Bronchus fibroblast of lung (primary cell): ENCODE measurements at places on chromosomes 1 and 21. TPM values are rescaled to one million over a fixed set of nuclear protein-coding genes. Genes with fewer than 3 reads are reported as not detected.

Gene LAD1
- not detected in 2 replicates for total RNA-seq

Gene KRTAP19-5
- total RNA-seq: not detected in 2 replicates

Gene SPRR3
- total RNA-seq: not detected in 2 replicates

Gene BRINP3
- total RNA-seq: under 0.01 TPM in 1 of 2 replicates, not detected in the other

Gene AKIRIN1
- total RNA-seq: 28.2 and 30.8 TPM in 2 replicates

Gene FMO5
- total RNA-seq: 0.59 and 1.0 TPM in 2 replicates

Gene OR10J1
- total RNA-seq: not detected in 2 replicates

Gene AHDC1
- 8.3 and 8.6 TPM in 2 replicates for total RNA-seq

Gene MROH9
- total RNA-seq: under 0.01 TPM in 1 of 2 replicates, not detected in the other

Gene GPR52
- not detected in 2 replicates for total RNA-seq

Gene COP1
- 29.3 and 29.6 TPM in 2 replicates for total RNA-seq

Gene GSTM5
- total RNA-seq: 2.8 and 6.4 TPM in 2 replicates

Gene HRNR
- not detected in 2 replicates for total RNA-seq

Gene SELE
- not detected in 2 replicates for total RNA-seq

Gene C4BPA
- total RNA-seq: not detected in 2 replicates

Gene OR2T35
- total RNA-seq: not detected in 2 replicates

Gene MIXL1
- not detected in 2 replicates for total RNA-seq

Gene GPR3
- total RNA-seq: 0.45 and 1.0 TPM in 2 replicates

Gene MAGOH
- 35.0 and 39.5 TPM in 2 replicates for total RNA-seq

Gene LCE1A
- total RNA-seq: not detected in 2 replicates

Gene FGGY
- total RNA-seq: 5.0 and 8.9 TPM in 2 replicates

Gene UBASH3A
- not detected in 2 replicates for total RNA-seq

Gene CHIA
- total RNA-seq: not detected in 2 replicates

Gene CA14
- not detected in 2 replicates for total RNA-seq

Gene CFAP107
- not detected in 2 replicates for total RNA-seq

Gene TMEM240
- total RNA-seq: 3.0 and 4.0 TPM in 2 replicates

Gene VSIG8
- not detected in 2 replicates for total RNA-seq

Gene KPRP
- not detected in 2 replicates for total RNA-seq

Gene F3
- total RNA-seq: 10.3 and 11.1 TPM in 2 replicates

Gene IVL
- total RNA-seq: not detected in 2 replicates

Gene ALX3
- total RNA-seq: not detected in 2 replicates

Gene CFAP45
- total RNA-seq: 0.30 and 0.84 TPM in 2 replicates

Gene RHBDL2
- total RNA-seq: not detected in 2 replicates

Gene VCAM1
- total RNA-seq: 4.5 and 5.7 TPM in 2 replicates

Gene POGZ
- total RNA-seq: 11.6 and 12.8 TPM in 2 replicates
